ENCODE measurements at places on chromosomes 4 and X.
A peak's percentile ranks its signal among the peaks of the same experiment; 100 is the strongest.

DNA sequence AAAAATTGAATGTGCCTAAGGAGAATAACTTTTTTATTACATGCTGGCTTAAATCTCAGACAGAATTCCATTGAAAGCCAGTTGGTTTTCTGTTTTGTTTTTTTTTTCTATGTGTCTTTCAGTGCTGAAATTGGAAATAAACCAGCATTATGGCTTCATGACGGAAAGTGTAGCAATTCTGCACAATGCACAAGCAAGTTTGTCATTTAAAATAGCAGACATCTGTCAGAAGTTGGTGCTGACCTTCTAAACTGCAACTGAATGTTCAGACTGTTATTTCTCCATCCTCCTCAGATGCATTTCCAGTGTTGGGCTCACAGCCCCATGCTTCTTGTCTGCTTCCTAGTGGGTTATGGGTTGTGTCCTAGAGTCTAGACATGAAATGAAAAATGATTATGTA lies 107.2 kb upstream of the LIMCH1 start:
- no peak for DNase-seq

DNA sequence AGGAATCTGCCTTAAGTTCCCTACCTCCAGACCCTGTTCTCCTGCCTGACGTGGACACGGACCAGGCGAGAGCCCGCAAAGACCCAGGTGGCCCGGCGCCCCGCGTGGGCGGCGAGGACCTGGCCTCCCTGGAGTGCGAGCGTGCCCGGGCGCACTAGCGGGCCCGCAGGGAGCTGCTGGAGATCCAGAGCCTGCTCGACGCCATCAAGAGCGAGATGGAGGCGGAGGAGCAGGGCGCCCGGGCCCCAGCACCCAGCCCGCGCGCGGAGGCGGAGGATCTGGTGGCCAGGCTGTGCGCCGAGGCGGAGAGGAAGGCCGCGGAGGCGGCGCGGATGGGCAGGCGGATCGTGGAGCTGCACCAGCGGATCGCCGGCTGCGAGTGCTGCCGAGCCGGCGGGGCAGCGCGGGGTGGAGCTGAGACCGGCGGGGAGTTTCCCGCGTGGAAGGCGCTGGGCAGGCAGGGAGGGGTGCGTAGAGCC lies 18.2 kb downstream of the MRFAP1 start:
- peak; percentile 87 for DNase-seq

- DNase-seq: no peak
These were observed 897.3 kb upstream of the EPHA5 start for GRCh38 chr4:66567551-66567950.

DNA sequence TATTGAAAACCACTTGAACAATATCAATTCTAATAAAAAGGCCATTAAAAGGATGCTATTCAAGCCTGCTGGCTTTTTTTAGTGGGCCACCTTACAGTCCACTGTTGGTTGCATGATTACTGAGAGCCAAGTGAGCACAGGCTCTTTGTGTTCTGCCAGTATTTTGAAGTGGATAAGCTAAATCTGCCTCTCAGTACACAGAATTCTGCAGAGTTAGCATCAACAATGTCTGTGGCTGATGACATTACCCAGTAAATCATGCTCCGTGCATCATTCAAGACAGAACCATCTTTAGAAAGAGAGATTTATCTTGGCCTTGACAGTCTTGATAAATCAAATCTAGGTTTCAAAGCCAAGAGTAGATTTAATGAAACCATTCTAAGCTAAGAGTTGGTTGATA lies 119.0 kb upstream of the GNPDA2 start:
- DNase-seq: no peak

DNA sequence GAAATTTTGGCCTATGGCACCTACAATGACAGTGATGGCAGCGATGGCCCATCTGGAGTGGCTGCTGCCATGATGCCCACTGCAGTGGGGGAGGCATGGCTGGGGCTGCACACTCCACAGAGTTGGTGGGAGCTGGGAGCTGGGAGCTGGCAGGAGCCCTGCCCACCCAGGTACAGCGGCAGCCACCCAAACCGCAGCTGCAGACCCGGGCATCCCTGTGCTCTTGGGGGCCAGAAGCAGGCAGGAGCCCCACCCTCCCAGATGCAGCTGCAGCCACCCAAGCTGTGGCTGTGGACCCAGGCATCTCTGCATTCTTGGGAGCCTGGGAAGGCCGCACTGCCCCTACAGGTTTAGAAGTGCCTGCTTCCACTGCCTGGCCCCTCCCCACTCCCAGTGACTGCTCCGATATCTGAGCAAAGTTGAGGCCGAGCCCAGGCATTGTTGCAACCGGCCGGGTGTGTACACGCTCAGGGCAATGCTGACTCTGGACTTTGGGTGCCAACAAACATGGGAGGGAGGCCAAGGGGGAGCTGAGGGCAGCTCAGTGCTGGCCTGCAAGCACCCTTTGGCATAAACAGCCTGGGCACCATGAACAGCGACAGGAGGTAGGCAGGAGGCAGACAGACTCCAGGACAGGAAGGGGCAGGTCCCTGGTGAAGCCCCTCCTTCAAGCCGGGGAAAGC lies 82.8 kb downstream of the PPP4R3C start:
- DNase-seq: no peak

DNA sequence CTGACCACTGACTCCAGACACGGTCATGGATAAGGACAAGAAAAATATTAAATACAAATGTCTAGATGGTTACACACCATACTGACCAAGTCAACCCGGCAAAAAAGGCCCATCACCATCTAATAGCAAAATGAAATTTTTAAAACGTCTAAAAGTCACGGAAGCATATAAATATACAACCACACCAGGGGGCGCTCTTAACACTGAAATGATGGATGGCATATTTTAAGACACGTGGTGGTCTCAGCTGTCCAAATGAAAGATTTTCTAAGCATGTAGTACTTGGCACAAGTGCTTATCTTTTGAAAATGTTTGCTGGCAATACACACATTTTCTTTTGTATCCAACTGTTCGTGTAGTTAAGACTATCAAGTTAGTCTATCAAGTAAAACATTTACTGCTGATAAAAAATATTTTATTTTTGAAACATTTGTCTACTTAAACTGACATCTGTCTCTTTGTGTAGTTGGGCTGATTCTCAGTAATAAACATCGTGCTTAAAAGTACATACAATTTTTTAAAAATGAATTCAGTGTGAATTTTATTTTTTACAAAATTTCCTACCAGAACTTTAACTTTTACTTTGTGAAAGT lies 64.6 kb downstream of the COX7B2 start:
- DNase-seq: no peak

DNA sequence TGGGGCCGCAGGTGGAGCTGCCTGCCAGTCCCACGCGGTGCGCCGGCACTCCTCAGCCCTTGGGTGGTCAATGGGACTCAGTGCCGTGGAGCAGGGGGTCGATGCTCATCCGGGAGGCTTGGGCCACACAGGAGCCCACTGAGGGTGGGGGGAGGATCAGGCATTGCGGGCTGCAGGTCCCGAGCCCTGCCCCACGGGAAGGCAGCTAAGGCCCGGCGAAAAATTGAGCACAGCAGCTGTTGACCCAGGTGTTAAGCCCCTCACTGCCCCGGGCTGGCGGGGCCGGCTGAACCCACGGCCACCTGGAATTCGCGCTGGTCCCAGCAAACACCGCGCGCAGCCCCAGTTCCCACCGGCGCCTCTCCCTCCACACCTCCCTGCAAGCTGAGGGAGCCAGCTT lies 26.1 kb downstream of the VCX2 start:
- DNase-seq: no peak

GRCh38 chrX:137573324-137574101 lies 7.6 kb downstream of the ZIC3 start:
- DNase-seq: no peak
